Amygdala (tissue), 56 donors: ENCODE measurements at places on chromosomes 3 and 15.

DNA sequence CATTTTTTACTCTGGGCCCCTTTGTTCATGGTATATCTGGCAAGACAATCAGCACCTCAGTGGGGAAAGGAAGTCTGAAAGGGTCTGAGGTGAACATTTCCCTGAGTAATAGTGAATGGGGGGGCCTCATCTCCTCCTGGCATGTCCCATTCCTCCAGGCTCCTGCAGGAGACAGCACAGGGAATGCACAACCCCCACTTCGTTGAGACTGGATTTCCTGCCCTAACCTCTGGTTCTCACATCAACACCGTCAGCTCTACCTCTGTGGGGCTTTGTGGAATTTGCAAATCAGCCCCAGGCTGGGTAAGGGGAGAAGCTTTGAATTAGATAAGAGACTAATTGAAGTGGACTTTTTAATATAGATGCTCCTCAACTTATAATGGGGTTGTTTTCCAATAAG lies 168.3 kb upstream of the TRIM42 start:
- no peak for DNase-seq

DNA sequence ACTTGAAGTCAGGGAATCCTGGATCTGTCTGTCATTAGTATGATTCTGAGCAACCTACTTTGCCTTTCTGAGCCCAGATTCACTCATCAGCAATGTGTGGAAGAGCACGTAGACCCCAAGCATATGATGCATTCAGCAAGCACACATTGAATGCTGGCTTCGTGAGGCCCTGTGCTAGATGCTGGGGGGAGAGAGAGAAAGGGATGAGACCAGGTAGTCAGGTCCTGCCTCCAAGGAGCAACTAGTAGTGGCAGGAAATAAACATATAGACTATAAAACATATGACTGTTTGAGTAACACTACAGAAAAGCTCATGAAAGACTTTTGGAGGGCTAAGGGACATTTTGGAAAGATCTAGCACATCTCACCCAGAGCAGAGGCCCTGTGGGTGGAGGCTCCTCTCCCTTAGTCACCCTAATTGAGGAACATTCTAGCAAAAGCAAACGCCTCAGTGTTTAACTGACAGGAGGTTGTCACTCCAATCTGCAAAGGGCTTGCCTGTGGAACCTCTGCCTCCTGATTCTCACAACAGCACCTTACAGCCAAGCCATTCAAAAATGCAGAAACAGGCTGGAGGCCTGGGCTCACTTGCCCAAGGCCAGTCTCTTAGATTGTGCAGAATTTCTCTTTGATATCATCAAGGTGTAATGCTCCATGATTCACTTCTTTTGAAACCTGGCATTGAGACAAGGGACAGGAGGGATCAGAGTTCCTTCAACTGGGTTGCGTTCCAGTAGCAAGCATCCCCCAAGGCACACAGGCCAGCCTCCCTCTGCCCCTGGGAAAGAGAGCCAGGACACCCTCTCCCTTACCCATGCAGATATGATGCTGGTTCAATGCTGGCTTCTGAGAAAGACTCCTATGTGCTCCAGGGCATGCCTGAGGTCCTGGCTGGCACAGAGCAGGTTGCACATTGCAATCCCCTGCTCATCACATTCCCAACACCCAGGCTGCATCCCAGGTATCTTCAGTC lies 26.1 kb downstream of the STARD5 start:
- no peak for DNase-seq

DNA sequence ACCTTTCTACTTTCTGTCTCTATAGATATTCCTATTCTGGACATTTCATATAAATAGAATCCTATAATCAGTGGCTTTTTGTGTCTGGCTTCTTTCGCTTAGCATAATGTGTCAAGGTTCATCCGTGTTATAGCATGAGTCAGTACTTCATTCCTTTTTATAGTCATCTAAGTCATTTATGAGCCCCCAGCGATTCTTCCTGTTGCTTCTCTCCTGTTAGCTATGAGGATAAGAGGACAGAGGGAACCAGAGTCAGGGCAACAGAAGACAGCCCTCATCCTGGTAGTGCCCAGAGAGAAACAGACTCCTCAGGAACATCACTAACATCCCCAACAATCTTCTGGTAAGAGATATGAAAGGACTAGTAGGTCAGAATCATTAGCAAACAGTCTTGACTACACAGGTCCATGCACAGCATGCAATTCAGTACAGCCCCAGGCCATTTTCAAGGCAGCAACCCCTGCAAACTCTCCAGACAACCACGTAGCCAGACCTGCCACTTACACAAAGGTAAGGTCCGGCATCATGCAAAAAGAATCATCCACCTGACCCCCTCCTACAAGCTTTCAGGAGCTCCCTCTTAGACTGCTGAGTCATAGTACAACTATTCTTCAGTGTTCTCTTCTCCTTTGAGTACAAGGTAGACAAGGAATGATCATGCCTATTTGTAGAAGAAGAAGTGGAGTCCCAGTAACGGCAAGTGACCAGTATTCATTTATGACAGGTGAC lies 91.5 kb downstream of the MYLK start:
- no peak for DNase-seq

DNA sequence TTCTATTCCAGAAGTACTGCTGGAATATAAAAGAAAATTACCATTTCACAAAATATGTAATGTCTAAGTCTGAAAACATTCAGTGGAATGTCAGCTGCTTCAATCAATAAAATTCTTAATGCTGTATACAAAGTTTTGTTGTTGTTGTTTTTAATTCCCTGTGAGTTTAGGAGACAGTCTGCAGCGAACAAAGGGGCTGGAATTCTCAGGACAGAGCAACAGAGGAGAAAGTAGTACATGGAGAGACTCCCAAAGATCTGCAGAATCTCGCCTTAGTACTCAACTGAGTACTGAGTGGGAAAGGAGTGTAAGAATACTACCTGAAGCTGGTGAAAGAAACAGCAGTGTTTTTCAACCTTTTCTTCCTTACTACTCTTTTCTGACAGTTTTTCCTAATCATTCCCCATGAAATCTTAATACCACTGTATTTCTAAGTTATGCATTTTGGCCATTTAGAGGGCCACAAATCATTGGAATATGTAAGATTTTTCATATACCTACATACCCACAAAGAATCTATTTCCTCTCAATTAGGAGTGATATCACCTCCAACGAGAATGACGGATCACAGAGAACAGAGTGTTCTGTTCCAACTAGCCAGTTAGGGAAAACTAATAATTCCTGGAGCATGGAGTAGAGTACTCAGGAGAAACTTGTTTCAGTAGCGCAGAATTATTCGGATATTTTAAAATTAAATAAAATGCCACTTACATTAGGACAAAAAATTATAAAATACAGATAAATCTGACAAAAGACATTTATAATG lies 16.0 kb downstream of the ANKRD28 start:
- no peak for DNase-seq

- no peak for DNase-seq
Measured at GRCh38 chr3:141860086-141860669, 16.3 kb upstream of the ATP1B3 start.

DNA sequence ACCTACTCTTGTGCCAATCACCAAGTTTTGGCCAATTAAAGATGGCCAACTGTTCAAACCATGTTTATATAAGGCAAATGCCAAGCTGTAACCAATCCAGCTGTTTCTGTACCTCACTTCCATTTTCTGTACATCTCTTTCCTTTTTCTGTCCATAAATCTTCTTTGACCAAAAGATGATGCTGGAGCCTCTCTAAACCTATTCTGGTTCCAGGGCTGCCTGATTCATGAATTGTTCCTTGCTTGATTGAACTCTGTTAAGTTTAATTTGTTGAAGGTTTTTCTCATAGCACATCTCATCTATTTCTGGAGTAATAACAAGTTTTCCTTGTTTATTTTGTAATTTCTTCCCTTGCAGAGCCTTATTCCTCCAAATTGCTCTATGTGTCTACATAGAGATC lies 115.3 kb upstream of the SMAD3 start:
- no peak for DNase-seq

DNA sequence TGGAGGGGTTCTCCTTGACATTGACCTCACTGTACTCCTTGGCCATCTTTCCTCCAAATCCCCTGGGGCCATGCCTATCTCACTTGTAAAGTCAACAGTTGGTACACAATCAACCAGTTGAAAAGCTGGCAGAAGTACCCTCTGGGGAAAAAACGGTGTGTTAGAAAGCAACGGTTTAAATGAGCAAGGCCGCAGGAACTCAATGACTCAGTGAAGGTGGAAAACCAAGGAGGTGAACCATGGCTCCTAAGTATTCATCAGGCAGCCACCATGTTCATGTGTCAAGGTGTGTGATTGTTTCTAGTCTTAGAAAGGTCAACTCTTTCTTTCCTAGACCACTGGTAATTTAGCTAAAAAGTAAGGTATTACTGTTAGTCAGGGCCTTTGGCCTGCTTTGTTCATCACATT lies 130.9 kb upstream of the SATB1 start:
- DNase-seq, result no peak

GRCh38 chr15:31013863-31014607 lies 22.6 kb upstream of the MTMR10 start:
- DNase-seq, result no peak

DNA sequence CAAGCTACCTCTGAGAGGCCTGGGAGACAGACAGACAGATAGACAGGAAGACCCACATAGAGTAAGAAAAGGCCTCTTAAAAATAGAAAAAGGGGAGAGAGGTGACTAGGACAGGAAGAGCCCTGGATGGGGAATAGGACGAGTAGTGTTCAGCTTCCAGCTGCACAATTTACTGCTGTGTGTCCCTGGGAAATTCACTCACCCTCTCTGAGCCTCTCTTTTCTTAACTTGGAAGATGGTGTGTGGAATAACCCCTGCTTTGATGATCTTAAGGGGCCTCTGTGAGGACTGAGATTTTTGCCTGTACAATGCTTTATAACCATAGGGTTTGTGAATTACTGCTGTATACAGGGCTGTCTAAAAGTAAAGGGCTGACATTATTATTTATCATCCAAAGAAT lies 37.5 kb downstream of the FEM1B start:
- DNase-seq, result no peak

DNA sequence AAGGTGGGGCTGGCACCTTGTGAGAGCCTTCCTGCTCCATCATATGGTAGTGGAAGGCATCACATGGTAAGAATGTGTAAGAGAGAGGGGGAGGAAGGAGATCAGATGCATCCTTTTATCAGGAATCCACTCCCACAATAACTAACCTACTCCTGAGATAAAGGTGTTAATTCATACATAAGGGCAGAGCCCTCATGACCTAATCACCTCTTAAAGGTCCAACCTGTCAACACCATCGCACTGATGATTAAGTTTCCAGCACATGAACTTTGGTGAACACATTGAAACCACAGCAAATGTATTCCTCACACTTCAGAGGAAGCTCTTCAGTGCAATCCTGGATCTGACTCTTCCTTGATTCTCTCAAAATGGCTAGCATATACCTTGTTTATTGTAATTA lies 55.4 kb downstream of the PLSCR2 start:
- DNase-seq, result no peak

GRCh38 chr15:35383506-35383905 lies 162.5 kb downstream of the DPH6 start:
- no peak for DNase-seq

DNA sequence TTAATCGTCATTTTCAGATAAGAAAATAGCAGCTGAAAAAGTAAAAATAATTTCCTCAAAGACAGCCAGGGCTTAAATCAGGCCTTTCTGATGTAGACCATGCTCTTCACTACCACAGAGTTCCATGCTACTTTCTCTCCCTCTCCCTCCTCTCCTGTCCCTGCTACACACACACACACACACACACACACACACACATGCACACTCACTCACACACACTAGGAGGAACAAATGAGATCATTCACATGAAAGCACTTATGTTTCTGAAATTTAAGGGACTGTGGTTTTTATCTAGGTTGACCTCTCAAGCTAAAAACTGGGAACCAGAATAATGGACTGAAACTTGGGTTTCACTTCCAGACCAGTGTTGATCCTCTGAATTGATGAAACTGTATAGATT lies 4.1 kb upstream of the PSMA4 start:
- DNase-seq, result no peak

GRCh38 chr3:122246199-122246598 lies 62.7 kb downstream of the CASR start:
- no peak for DNase-seq
